ENCODE measurements at places on chromosomes 5 and 9.

DNA sequence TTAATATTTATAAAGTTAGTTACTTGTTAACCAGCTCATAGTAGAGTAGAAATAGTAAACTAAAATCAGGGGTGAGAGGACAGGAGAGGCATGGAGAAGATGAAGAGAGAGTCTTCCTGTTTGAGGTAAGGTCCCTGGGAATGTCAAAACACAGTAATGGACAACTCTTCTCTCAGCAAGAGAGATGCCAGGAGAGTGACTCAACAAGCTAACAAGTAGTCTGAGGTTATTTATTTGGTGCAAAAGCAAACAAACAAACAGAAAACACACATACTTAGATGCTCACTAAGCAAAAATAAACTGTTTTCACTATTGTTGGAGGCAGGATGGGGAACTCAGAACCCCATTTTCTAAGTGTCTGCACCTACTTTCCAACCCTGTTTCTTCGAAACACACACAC is 333.2 kb upstream of the RFX3 start:
- DNase-seq = peak; percentile 88

- no peak for DNase-seq
Measured at GRCh38 chr5:122376250-122376649, 64.2 kb downstream of the SNCAIP start.

GRCh38 chr9:112075009-112075378 is 100.1 kb downstream of the SUSD1 start:
- DNase-seq = no peak

DNA sequence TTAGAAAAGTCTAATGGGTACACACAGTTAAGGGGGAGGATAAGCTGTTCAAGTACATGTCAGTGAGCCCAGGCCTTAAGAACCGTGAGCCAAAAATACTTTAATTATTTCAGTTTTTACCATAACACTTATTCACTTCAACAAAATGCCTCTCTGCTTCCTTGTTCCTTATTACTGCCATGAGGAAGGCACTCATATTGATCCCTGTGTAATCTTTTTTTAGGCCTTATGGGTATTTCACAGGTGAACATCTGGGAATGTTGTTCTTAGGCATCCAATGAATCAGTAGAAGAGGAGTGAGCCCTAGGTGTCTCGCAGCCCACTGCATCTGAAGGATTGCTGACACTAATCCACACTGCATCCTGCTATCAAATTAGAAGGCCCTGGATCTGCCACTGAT is 13.5 kb upstream of the DMAC1 start:
- no peak for DNase-seq

GRCh38 chr5:14853685-14854084 is 17.9 kb downstream of the ANKH start:
- DNase-seq = no peak

GRCh38 chr5:132420706-132421272 is 51.3 kb downstream of the SLC22A5 start:
- DNase-seq = no peak

- no peak for DNase-seq
Measured at GRCh38 chr5:118185018-118185417, 803.3 kb downstream of the DTWD2 start.

- no peak for DNase-seq
Measured at GRCh38 chr5:135240781-135241360, 158.2 kb downstream of the MACROH2A1 start.

- DNase-seq = no peak
Measured at GRCh38 chr5:58932057-58932612, 349.3 kb downstream of the RAB3C start.

DNA sequence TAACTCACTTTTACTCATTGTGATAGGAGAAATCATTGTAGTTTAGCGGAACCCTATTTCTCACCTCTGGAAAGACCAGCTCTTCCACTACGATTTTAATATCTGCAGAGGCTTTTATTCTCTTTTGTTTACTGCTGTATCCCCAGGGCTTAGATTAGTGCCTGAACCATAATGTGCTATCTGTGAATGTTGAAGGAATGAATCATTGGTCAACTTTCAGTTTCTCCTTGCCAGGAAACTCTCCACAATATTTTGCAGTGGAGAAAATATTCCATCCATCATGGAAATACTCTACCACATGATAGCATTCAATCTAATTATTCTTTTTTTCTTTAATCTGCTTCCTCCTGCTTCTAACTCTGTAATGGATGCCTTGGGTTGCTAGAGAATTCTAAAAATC is 263.5 kb upstream of the PTPRD start:
- peak; percentile 35 for DNase-seq

GRCh38 chr5:65338606-65339151 is 143.0 kb downstream of the ADAMTS6 start:
- DNase-seq = peak; percentile 17

DNA sequence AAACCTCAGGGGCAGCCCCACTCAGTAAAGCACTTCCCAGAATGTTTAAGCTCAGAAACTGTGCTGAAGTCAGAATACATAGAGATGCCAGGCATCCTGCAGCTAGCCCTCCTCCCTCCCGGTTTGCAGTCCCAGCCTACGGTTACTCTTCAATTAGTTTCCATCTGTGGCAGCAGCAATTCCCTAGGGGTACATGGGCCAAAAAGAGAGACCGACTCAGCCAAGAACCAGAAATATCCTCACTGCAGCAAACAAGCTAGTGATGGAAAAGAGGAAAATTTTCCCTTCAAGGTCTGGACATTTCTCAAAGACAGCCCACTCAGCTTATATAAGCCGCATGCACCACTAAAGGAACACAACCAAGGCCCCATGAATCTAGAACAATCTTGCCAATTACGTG is 89.1 kb upstream of the PPP2R2B start:
- DNase-seq = no peak

- DNase-seq = no peak
Measured at GRCh38 chr9:80791836-80792235, 897.5 kb downstream of the TLE1 start.

DNA sequence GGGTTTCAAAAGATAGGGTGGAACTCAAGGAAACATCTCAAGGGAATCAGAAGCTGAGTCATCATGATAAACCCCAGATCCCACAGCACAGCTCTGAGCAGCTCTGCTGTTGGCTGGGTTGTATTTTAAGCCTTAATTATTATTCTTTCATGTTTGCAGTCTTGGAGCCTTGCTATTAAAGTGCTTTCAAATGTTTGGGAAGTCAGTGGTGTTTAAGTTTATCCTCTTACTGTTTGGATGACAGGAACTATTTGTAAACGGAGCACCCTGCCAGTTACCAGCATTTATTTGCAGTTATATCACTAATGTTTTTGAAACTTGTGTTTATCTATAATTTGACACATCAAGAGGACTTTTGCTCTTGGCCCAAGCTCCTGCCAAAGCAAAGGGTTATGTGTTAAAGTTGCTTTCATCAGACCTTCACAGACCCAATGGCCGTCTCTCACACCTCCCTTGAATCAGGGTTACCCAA is 141.1 kb upstream of the SPDL1 start:
- no peak for DNase-seq

DNA sequence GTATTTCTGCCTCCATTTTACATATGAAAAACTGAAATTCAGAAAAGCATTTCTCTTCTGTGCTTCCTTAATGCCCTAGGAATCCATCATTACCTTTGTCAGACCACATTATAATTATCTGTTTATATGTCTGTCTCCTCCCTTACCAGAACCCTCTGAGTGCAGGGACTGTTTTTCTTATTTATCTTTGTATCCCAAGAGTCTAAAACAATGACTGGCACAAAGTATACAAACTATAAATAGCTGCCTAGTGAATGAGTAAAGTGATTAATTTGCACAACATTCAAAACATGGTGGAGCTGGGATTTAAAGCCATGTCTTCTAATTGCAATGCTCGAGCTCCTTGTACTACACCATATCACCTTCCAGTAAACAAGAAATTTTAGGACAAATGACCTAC is 49.3 kb upstream of the HK3 start:
- peak; percentile 60 for DNase-seq

DNA sequence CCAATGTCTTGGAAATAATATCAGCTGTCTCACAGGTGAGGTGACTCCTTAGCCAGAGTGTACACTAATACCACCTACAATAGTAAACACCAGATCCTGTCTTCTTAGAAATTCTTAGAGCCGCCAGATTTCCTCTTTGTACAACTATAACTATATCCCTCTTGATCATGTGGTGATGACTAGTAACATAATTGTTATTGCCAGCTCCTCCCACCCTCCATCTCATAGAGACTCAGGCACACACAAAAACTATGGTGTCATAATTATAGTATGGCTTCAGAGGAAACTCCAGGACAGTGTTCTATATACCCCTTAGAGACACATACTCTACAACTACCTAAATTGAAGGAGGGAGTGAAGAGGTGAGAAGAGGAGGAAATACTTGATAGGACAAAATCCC is 33.1 kb downstream of the PGGT1B start:
- no peak for DNase-seq

- peak; percentile 17 for DNase-seq
Measured at GRCh38 chr9:108859459-108860114, 2.5 kb upstream of the ACTL7A start.

GRCh38 chr5:64163746-64164145 is 1.9 kb upstream of the RNF180 start:
- no peak for DNase-seq

GRCh38 chr5:78690253-78690972 is 41.8 kb upstream of the LHFPL2 start:
- DNase-seq = no peak

DNA sequence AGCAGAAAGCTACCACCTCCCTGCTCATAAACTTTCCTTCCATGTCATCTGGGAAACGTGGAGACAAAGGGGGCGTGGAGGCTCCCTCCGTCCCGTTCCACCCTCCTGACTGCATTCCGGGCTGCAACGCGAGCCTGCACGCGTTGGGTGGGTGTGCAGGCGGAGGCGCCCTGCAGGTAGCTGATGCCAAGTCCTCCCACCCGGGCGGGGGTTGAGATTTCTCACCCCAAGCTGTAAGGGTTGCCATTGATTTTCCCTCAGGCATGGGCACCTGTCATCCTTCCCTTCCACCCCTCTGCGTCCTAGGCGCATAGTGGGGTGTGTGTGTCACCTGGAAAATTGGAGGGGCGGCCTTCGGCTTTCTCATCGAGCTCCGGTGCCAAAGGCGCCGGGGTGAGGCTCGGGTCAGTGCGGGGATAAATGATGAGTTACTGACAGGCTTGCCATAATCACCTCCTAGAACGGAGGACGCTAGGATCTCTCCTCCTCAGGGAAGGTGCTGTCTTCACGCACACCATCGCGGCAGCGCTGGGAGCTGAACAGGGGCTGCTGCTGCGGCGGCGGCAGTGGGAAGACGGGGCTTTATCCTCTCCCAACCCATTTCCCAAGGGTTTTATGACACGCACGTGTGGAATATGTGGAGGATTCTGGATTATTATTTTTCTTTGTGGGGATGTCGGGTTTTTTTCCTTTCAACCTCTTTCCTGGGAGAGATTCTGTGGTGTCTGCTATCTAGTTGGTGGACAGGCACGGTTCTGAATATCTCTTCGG is 973 bp downstream of the PLPPR1 start:
- DNase-seq = no peak

- no peak for DNase-seq
Measured at GRCh38 chr9:134037641-134038040, 12.4 kb downstream of the BRD3OS start.

GRCh38 chr5:129958581-129958980 is 54.3 kb downstream of the CHSY3 start:
- no peak for DNase-seq

GRCh38 chr9:76004526-76004925 is 114.1 kb downstream of the PCSK5 start:
- no peak for DNase-seq

DNA sequence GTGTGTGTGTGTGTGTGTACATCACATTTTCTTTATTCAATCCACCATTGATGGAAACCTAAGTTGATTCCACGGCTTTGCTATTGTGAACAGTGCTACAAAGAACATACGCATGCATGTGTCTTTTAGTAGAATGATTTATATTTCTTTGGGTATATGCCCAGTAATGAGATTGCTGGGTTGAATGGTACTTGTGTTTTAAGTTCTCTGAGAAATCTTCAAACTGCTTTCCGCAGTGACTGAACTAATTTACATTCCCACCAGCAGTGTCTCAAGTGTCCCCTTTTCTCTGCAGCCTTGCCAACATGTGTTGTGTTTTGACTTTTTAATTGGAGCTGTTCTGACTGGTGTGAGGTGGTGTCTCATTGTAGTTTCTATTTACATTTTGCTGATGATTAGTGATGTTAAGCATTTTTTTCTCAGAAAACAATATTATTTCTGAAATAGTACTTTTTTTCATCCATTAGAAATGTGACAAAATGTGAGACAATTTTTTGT is 769.7 kb downstream of the TAF11L14 start:
- no peak for DNase-seq

GRCh38 chr9:6605202-6605601 is 40.3 kb downstream of the GLDC start:
- DNase-seq = no peak

DNA sequence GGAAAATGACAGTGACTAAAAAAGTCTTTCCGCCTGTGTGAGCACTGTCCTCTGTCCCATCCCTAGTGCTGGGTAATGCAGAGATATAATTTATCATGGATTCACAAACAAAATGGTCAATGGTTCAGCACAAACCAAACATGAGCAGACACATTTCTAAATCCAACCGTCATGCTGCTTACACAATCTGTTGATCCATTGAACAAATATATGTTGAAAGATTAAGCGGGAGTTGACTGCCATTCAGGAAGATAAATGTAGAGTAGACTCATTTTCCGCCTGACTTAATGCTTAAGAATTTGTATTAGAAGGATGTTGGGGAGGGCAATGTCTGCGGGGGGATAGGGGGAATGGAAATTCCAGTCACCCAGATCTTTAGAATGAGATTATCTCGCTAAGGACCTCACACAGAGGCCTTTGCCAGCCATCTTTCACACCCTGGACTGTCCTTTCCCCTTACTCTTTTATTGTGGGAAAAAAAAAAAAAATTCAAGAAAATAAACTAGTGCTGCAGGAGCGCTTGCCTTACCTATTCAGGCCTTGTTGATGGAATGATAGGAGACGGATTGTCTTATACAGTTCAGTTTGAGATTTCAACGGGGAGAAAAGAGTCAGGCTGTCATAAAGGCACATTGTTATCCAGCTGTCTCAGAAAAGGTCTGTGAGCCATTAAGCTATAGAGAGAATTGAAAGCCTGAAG is 153.7 kb downstream of the TLE1 start:
- no peak for DNase-seq

DNA sequence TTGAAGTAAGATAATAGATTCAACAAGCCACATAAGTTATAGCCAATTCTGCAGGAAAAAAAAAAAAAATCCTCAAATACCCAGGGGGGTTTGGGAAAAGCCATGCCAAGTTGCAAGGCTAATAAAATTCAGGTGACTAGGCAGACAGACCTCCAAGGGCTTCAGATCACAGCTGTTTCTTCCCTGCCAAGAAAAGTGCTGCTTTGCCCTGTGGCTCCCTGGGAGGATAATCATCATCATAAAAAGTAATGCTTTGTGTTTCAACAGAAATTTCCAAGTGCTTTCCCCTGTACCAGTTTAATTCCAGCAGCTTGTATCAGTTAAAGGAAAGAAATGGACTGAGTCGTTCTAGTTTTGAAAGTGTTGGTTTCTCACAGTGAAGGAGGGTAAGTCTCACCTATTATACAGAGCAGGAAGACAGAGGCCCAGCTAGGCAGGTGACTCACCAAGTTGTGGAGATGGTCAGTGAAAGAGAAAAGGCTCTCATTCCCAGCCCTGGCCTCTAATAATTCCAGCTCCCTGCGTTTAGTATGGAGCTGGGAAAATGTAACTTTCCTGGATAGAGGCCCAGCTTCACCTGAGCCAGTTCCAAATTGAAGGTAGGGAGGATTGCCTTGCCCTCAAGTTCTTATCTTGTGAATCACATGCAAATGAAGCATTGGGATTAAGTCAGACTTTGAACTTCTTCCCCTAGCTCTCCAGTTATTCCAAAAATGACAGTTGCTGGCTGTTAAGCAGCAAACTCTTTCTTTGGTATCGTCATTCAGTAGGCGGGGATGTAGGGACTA is 263.4 kb downstream of the GRIA1 start:
- DNase-seq = peak; percentile 59

GRCh38 chr5:117803533-117803932 is 1184.8 kb downstream of the DTWD2 start:
- DNase-seq = no peak
